ENCODE measurements at places on chromosomes 7 and 10.

- DNase-seq: no peak
Measured at GRCh38 chr10:119233123-119233820, 25.9 kb downstream of the GRK5 start.

DNA sequence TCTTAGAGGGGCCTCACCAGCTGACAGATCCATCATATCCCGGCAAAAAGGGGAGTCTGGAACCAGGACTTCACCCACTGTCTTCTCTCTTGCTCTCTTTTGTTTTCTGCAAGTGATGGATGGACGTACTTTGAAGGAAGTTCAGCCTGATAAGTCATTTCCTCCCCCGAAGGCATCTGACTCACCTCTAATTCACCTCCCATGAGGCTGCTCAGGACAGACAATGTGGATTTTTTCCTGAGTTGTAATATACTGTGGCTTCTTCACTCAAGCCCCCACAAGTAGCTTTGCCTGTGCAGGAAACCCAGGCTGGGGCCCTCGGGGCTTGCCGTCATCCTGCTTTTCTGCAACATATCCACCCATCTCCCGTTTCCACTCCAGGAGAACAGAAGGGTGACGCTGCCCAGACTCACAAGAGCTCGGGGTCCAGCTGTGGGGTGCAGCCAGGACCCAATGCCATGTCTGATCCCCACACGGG lies 70.4 kb downstream of the ASB13 start:
- DNase-seq: no peak

GRCh38 chr7:95509199-95509598 lies 23.5 kb downstream of the ASB4 start:
- no peak for DNase-seq

GRCh38 chr10:114577133-114577532 lies 80.9 kb downstream of the ABLIM1 start:
- no peak for DNase-seq

DNA sequence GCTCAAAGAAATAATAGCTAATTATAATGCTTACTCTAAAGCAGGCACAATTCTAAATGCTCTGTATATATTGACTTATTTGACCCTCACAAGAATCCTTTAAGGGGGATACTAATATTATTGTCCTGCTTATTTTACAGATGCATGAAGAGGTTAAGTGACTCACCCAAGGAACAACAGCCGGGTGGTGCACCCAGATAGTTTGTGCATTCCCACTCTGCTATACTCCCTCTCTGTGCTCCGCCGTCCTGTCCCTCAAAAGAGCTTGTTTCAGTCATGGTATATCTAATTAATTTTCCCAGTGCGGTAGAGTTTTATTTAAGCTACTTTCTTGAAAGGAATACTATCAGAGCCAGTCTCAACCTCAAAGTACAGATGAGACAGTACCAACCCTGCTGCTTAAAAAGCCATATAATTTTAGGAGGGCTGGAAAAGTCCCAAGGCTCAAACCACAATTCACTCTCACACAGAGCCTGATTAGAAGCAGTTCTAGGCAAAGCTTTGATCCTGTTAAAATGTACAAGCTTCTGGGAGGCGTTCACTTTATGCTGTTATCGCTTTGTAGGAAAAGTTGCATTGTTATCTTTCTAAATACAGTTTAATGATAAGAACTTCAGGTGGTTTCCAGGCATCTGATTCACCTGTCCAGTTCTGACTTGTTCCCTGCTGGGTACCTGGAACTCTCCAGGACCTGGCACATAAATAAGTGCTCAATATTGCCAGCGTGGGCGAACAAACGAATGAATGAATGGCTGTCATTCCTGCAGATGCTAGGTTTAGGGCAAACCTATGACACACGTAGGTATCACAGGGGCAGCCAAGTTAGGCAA lies 261.5 kb upstream of the KLF14 start:
- no peak for DNase-seq
